Stimulated activated CD8-positive, alpha-beta memory T cell treated with anti-CD3 and anti-CD28 coated beads, Interleukin-2, amount 100 ng/mL, for 1 hour (primary cell): ENCODE measurements at places on chromosomes 6 and 20.

- DNase-seq: no peak
Observed at GRCh38 chr6:53917464-53917842, 122.6 kb downstream of the LRRC1 start.

GRCh38 chr20:53445321-53445731 is 148.3 kb downstream of the ZNF217 start:
- DNase-seq: no peak

GRCh38 chr6:31560697-31561058 is 11.4 kb upstream of the LTA start:
- DNase-seq: no peak

DNA sequence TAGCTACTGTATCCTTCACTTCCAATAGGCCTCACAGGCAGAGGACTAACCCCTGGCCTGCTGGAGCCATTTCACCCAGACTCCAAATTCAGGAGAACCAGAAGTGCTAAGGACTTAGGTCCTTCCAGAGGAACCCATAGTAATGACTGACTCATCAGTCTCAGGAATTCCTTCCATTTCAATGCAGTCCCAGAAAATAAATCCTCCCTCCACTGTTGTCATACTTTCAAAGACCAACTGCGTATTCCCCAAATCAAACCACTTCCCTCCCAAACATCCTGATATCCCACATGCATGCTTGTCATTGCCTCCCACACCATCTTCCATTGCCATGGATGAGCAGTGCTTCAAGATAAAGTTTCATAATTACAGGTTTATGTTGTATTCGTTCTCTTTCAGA is 31.8 kb upstream of the NT5E start:
- DNase-seq: no peak

DNA sequence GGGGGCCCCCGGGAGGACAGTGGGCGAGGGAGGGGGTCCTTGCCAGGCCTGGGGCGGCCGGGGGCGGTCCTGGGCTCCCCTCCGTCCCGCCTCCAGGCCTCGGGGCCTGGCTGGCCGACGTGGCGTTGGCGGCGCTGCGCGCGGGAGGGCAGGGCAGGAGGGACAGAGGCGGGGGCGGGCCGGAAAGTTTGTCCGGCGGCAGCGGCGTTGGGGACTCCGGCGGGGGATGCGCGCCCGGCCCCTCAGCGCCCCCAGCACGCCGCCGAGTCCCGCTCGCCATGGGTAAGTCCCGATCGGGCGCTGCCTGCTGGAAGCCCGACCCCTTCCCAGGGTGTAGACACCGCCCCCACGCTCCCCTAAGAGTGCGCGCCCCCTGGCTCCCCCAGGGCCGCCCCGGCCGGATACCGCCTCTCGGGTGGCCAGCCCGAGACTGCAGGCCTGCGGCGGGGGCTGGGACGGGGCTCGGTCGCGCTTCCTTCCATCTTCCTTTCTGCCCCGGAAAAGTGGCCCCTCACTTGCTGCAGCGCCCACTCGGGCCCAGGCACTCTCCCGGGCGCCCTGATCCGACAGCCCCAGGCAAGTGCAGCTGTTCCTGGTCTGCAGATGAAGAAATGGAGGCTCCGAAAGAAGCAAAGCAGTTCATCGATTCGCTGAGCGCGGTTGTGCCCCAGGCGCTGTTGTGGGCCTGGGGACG is at the start of gene SLC2A10:
SLC2A10 (plus strand) TSS at position 191 of the 694 bp plus-strand sequence; CDS start at position 279, 88 bp downstream.
- DNase-seq: no peak

GRCh38 chr20:17698384-17698783 is 1.4 kb upstream of the BANF2 start:
- no peak for DNase-seq

DNA sequence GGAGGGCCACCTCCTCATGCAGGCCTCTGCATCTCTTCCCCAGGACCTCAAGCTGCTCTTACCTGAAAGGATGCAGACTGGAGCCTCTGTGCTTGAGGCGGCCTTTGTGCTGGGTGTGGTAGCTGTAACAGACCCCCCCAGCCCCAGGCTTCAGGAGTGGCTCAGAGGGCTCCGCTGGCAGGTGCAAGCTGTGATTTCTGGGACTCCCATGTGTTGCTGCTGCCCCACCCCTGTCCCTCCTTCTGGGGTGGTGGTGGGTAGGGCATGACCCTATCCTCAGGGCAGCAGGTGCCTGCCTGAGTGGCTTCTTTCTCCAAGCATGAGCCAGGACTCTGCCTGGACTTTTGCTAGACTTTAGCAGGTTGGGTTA is 121.2 kb downstream of the SULF2 start:
- no peak for DNase-seq

DNA sequence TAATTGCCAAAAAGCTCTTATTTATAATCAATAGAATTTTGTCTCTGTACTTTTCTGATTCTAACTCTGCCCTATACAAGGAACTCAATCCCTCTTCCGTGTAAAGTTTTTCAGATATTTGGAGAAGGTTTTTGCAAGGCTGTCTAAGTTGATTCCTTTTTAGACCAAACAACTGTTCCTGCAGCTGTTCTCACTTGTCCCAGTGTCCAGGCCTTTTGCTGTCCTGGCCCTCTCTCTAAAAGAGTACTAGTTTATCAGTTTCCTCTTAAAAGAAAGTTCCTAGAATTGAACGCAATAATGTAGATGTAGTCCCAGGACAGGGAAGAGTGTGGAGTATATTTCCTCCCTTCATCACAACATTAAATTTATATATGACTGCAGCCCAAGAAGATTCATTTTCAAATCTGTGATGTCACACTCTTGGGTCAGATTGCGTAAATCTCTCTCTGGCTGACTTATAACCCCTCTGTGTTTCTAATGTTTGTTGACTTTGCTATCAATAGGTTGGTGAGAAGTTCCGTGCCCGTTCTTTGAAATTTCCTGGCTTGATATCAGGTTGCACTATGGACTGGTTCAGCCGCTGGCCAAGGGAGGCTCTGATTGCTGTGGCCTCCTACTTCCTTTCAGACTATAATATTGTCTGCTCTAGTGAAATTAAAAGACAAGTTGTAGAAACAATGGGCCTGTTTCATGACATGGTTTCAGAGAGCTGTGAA is 139.4 kb upstream of the GLP1R start:
- DNase-seq: no peak

DNA sequence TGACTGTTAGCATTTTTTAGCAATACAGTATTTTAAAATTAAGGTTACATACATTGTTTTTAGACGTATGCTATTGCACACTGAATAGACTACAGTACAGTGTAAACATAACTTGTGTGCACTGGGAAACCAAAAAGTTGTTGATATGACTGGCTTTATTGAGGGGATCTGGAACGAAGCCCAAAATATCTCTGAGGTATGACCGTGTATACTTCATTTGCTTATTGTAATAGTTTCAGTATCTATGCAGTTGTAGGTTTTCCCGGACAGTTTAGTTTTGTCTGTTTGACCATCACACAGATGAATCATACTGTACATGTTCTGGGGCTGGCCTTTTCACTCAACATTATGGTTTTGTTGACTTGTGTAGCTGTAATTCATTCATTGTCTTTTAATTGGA is 6.9 kb upstream of the ZBTB12 start:
- no peak for DNase-seq

DNA sequence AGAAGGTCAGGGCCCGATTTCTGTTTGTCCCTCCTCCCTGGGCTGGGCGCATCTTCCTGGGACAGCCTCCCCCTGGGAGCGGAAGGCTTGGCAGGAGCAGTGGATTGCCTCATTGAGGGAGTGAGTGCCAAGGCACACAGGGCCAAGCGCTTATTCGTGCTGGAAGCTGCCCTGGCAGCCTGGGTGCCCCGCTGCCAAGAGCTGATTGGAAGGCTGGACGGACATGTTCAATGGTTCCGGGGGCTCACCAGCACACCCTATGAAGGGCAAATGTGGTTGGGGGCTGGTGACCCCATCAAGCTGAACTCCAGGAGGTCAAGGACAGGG is 10.3 kb upstream of the ZNF831 start:
- DNase-seq: no peak

DNA sequence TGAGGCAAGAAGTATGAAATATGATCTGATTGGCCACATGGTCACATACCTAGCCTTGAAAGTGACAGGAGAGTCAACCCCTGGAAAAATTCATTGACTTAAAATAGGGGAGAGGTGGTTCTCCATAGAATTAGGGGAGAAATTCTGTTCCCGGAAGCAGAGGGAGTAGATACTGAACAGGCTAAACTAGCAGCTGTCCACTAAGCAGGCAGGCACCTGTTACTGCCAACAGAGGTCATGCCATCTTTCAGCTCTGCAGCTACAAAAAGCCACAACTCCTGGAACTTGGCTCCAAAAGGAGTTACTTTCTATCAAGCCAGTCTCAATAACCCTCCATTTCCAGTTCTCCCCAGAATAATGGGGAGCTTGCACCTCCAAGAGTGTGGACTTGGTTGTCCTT is 352.5 kb downstream of the MAFB start:
- DNase-seq: no peak

DNA sequence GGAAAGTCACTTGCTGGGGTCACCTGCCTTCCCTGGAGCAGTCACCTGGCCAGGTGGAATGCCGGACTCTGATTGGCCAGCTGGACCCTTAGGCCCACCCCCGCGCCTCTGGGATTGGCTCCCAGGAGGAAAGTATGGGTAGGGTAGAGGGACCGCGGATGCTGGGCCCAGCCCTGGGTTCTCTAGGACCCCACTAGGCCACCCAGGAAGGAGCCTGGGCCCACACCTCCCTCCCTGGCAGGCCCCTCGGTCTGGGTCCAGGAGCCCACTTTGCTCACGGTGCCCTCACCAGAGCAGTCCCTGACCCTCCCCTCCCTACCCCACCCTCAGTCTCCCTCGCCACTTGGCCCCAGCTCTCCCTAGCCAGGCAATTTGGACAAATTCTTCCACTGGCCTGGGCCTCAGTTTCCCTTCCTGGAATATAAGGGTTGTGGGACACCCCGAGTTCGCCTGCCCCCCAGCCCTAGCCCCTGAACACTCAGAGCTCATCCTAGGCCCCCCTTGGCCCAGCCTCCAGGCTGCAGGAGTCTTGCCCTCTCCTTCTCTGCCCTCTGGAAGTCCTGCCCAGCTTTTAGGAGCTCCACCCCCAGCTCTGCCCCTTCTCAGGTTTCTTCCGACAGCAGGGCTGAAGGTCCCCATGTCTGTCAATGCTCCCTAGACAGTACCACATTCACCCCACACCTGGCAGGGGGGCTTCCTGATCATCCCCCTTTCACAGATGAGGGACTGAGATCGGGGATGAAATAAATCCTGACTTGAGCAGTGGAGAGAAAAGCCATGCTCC is 299.6 kb downstream of the TAF4 start:
- DNase-seq: no peak

- no peak for DNase-seq
Observed at GRCh38 chr6:162962093-162962492, 234.3 kb downstream of the PACRG start.
